ENCODE measurements at places on chromosomes 4 and X.

- DNase-seq: no peak
Measured at GRCh38 chr4:64857815-64858214, 448.6 kb upstream of the TECRL start.

DNA sequence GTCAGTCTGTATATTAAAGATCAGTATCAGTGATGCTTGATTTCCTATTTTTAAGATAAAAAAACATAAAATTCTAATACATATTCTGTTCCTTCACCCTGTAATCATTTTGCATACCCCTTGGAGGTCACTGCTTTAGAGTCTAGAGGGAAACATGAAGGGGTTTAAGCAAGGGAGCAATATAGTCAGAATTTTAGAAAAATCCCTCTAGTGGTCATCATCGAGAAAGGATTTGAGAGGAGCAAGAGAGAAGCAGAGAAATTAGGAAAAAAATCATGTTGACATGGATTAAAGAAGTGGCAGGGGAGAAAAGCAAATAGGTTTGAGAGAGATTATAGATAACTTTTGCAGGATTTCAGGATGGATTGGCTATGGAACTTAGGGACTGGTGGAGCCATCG lies 11.1 kb downstream of the APEX2 start:
- no peak for DNase-seq

DNA sequence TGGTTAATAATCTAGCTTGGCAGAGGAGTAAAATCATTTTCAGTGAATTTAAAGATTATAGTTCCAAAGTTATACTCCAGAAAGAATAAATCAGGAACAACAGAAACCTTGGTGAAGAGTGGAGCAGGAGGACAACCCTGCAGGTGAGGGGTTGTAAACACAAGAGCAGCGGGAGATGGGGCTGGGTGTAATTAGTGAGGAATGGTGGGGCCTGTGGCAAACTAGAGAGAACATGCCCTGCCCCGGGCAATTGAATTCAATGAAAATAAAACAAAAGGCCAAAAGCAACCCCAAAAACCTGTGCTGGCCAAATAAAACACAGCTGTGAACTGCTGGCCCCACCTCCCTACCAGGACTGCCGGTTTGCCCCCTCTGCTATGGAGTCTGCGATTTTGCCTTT lies 325.2 kb downstream of the NR3C2 start:
- no peak for DNase-seq

GRCh38 chrX:144896323-144896722 lies 351.0 kb upstream of the SPANXN1 start:
- DNase-seq: peak; percentile 0

DNA sequence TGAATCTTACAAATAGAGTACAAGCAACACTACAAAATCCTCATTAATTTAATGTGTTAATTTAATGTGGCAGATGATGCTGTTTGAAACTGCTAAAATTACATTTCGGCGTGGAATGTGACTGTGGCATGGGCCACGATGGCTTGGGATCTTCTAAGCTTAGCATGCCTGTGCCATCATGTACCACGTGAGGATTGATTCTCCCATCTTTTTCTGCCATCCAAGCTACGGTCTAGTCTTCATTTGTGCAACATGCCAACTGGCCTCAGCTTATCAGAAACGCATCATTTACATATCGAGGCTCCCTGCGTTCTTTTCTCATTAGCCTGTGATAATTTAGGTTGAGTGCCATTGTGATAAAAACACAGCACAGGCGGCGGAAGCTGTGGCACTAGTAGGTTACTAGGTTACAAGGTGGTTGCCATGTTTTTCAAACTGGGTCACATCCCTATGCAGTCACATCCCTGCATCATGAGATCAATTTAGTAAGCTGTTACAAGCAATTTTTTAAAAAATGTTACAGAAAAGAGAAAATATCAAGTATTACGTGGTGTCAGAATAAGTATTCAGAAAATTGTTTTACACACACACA lies 189.9 kb upstream of the RBPJ start:
- DNase-seq: no peak

- DNase-seq: no peak
Measured at GRCh38 chr4:41722181-41722580, 26.3 kb downstream of the PHOX2B start.

GRCh38 chr4:26086621-26087441 lies 172.8 kb downstream of the SMIM20 start:
- DNase-seq: no peak

GRCh38 chrX:53223955-53224859 lies 800 bp downstream of the KDM5C start:
- peak; percentile 82 for DNase-seq

GRCh38 chr4:2822461-2823300 lies 21.0 kb upstream of the ADD1 start:
- DNase-seq: no peak

- DNase-seq: peak; percentile 0
Measured at GRCh38 chrX:4263030-4263803, 549.8 kb upstream of the PRKX start.

DNA sequence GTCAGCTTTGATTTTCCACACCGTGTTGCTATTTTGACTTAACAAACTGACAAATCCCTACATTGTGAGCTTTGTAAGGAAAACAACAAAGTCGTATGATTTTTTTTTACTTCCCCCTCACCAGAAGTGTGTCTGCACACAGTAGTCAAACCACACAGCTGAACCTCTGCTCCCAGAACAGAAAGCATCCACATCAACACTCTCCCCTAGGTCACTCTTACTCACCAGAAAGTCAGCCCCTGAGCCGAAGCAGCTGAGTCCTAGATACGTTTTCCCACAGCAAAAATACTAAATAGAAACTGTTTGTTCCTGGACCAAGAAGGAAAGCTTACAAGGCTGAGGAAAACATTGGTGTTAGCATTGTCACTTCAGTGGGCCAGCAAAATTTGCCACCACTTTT lies 305.7 kb downstream of the DHX15 start:
- no peak for DNase-seq

- DNase-seq: no peak
Measured at GRCh38 chr4:87192145-87192919, 28.1 kb downstream of the KLHL8 start.

DNA sequence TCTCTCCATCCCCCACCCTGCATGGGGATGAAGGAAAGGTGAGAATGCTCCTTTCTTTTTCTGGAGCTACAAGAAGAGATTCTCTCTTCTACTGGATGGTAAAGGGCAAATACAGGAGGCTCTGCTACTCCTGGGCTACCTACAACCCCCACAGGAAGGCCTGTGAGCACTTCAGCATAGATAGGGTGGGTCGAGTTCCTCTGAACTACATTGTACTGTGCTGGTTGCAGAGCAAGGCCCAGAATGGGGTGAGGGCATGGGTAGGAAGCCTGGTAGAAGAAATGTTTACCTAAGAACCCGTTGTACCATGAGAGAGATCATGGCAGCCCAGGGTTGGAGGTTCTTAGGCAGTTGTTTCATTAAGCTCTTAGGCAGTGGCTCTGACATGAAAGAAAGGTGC lies 510.4 kb downstream of the MID1IP1 start:
- no peak for DNase-seq

GRCh38 chr4:8553216-8553615 lies 27.0 kb upstream of the GPR78 start:
- DNase-seq: no peak

All from bronchial epithelial cell (primary cell).